ENCODE measurements at places on chromosomes 4 and X.
A peak's percentile ranks its signal among the peaks of the same experiment; 100 is the strongest.

GRCh38 chr4:125231661-125232060, 83.1 kb upstream of the FAT4 start:
- no peak for DNase-seq

GRCh38 chrX:113473418-113473817, 632.8 kb upstream of the AMOT start:
- DNase-seq, result no peak

DNA sequence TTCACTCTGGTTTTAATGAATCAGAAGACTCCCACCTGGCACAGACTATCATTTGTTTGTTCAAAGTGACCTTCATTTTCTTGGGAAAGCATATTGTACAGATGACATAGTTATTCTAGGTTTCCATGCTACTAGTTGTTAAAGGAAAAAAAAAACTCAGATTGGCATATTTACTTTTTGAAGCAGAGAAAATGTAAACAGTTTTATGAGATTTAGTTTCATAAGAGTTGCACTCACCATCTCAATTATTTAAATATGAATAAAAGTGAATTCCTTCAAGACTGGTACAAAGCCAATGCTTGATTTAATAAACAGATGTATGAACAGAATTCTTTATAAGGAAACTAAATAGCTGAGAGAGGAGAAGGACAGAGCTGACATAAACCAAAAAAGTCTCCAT, 280.3 kb upstream of the UGT8 start:
- DNase-seq, result no peak

DNA sequence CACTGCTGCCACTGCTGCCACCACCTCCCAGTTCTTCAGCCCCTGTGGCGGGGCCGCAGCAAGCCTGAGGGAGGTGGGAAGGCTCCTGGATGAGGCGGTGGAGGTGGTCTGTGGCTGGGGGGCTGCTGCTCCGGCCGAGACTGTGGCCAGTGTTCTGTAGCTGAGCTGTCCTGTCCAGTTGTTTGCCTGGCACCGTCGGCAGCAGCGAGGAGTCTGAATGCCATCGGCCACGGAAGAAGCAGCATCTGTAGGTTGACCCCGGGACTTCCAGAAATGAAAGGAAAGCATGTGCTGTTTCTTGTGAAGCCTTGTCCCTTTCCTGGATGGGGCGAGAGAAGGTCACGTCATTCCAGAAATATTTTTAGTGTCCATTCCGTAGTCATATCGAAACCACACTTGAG, 3.3 kb downstream of the C4orf54 start:
- DNase-seq, result no peak

DNA sequence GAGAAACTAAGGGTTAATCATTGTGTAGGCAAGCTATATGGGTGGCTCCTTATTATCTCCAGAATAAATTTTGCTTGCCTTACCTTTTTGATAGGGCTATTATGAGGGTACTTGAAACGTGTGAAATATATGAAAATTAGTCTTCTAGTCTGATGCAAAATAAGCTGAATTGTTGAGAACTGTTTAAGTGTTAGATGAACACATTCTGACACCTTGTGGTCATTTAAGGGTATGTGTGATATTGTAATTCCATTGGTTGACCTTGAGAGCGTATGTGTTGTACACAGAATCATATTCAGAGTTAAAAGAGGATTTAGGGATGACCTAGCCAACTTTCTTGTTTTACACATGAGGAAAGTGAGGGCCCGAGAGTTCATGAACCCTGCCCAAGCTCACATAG, 44.6 kb upstream of the LINC00632 start:
- DNase-seq, result no peak

DNA sequence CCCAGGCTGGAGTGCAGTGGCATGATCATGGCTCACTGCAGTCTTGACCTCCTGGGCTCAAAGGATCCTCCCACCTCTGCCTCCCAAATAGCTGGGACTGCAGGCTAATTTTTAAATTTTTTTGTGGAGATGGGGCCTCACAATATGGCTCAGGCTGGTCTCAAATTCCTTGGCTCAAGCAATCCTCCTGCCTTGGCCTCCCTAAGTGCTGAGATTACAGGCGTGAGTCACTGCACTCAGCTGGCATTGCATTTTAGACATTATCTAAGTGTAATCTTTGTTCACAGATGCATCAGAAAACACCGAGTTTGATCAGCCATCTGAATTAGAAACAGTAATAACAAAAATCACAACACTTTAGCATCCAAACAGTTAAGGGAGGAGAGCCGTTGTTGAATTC, 53.4 kb upstream of the CBR4 start:
- DNase-seq, result no peak

DNA sequence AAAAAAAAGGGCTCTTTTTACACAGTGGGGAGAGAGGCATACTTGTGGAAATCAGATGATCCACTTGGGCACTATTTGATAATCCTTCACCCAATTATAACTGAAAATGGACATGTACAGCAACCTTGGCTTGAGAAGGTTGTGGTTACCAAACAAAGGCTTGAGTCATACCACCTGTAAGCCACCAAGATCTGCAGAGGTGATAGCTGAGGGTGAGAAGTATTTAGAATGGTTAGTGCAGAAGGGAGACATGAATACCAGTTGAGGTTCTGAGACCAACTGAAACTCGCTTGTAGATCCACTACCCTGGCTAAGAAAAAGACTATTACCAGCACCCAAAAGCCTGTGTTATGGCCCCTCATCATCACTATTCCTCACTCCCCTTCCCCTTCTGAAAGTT, 614.0 kb downstream of the STIM2 start:
- no peak for DNase-seq

GRCh38 chr4:101102114-101102742, 245.1 kb downstream of the PPP3CA start:
- no peak for DNase-seq

DNA sequence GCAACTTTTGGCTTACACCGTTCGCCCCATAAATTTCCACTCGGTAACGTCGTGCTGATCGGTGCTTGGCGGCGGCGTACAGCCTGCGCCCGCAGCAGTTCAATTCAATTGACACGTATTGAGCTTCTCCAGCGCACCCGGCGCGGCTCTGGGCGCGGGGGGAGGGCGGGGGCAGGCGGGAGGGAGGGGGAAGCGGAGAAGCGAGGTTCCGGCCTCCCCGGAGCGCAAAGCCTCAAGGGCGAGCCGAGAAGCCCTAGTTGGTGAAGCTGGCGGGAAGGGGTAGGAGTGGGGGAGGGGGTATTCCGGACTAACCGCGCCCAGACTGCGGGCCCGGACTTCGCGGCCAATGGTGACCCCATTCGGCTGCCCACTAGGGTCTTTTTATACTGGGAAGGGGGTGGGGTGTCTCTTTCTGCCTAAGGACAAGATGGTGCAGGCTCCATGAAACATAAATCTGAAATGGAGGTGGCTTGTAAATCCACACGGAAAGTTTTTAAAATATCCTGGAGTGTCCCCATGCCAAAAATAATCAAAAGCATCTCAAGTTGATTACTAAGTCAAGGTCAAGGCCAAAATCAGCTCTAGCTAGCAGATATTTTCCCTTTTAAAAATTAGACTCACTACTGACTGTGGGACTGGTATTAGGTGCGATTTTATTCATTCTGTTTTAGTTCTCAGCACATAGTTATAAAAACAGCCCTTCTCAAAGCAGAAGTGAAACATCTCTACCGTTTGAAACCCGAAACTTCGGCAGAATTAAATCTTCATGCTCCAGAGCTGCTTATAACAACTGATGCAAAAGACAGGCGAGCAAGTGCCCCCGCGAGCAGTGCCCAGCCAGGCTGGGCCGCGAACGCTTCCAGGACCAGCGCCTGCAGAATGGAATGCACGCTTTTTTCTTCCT, 1.5 kb upstream of the BCOR start:
- no peak for DNase-seq

DNA sequence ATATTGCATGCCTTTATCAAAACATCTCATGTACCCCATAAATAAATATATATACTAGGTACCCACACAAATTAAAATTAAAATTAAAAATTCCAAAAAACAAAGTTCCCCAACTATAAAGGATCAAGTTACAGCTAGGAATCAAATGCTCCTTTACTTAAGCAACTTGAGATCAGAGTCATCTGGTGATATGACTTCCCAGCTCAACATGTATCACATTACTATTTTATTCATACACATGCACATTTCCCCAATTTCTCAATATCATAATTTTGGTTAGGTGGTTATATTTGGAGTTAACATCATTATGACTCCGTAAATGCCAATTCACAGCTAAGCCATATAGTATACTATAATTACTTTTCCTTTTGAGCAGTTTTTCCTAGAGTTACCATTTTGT, 60.9 kb downstream of the CLOCK start:
- DNase-seq, result no peak

DNA sequence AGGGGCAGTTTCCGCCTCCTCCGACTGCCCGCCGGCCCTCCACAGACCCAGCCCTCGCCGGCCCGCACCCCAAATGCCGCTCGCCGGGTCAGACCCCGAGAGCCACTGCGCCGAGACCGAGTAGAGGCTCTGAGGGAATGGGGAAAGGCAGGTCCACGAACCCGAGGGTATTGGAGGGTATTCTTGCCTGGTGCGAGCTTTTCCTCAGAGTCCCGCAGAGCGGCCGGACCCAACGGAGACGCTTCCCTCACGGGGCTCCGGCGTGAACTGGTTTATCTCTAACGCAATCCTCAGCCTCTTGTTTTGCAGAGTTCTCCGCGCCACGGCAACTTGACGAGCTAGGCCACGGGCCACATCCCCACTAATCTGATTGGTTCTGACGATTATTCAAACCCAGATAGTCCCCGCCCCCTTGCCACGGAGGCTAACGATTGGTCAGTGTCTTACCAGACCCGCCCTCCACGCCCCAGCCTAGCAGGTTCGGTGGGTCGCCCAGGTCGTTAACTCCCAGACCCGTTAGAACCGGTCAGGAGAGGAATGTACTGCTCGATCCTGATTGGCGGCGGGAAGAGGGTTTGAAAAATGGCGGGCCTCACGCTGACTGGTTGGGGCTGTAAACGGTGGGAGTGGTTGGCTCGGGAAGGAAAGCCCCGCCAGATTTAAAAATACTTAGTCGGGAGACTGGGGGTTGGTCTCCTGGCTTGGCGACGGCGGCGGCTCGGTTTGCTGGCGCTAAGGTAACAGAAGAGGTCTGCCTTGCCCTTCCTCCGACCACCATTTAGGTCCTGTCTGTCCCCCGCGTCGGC, at the start of gene HMGB2:
TSS of gene HMGB2 (minus strand) at position 274 of the 806 bp plus-strand sequence. CDS start 709 bp downstream, outside the sequence.
- DNase-seq, result peak; percentile 100

DNA sequence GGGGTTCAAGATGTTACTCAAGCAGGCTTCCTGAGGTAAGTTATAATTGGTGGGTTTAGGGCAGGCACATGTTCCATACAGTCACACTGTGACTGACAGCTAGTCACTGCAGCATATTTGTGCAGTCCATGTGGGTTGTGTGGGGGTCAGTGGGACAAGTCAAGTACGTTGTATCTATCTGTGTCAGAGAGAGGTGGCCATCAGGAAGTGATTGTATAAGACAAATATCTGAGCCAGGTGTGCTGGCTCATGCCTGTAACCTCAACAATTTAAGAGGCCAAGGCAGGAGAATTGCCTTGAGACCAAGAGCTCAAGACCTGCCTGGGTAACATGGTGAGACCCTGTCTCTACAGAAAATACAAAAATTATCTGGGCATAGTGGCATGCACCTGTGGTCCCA, 509.3 kb downstream of the CENPC start:
- no peak for DNase-seq

- no peak for DNase-seq
Measured at GRCh38 chr4:77308843-77309242, 151.8 kb downstream of the CCNG2 start.

DNA sequence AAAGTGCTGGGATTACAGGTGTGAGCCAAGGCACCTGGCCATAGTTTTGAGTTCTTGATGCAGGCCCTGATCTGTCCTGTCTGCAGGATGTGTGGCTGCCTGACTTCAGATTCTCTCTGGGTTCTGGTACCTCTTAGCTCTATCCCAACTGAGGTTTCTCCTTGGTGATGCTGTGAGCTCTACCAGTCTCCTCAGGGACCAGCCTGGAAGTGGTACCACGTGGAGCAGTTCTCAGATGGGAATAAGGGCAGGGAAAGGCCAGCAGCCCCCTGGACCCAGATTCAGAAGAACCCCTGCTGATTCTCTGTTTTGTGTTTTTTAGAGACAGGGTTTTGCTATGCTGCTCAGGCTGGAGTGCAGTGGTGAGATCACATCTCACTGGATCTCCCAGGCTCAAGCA, 85.0 kb upstream of the HELT start:
- DNase-seq, result no peak

DNA sequence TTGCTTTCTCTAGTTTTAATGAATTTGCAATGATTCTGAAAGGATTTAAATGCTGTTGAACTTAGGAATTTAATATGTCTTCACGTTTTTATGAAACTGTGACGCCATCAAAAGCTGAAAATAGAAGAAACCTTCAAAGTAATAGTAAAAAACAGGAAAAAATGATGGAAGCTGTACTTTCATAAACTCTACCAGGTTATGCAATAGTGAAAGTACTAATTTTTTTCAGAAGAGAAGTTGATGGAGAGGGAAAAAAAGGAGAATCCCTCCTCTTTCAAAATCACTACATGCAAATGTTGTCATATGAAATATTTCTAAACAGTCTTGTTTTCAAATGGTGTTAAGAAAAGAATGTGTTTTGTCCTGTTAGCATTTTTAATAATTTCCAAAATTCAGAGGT, 73.6 kb downstream of the ZNF330 start:
- no peak for DNase-seq

- no peak for DNase-seq
Measured at GRCh38 chr4:136121426-136121825, 1410.9 kb downstream of the PCDH18 start.

DNA sequence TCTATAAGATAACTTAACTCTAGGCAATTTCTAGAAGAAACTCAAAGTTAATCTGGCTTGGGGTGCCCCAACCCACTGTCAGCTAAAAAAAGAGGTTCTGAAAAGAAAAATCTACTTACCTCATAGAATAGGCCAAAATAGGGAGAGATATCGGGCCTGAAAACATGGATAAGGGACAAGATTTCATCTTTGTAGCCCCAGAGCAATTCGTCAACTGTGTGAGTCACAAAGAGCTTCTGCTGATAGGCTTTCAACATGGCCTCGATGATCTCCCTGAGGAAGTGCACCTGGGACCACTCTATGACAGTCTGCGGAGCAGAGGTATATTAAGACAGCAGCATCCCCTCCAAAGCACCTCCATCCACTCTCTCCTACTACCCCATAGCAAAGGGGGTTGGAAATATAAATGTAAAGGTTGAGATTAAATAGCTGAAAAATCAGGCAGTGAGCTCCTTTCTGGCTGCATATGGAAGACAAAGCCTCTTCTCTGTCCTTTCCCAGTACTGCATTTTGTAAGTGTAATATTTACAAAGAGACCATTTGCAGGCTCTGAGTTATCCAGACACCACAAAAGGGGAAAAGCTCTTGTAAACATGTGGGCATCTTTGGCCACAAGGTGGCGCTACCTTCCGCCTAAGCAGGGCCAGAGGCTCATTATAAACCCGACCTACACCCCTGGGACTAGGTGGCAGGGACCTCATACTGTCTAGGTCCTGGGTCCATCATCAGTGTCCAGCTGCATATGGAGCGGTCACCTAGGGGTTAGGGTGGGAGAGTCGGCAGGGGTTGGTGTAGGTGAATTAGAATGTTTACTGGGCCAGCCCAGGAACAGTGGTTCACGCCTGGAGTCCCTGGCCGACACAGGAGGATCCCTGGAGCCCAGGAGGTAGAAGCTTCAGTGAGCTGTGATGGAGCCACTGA, 31.5 kb upstream of the NUP54 start:
- peak; percentile 67 for DNase-seq
